ENCODE measurements at places on chromosomes 3 and 15.

DNA sequence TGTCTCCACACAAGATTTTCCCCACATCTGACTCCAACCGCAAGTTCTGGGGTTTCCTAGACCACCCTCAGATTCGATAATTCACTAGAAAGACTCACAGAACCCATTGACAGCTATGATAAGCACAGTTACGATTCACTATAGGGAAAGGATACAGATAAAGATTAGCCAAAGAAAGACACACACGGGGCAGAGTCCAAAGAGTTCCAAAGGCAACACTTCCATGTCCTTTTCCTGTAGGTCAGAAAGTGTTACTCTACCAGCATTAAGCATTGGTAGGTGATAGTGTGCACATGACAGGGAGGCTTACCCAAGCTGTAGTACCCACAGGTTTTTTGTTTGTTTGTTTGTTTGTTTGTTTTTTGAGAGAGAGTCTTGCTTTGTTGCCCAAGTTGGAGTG is 48.1 kb downstream of the PHLDB2 start:
- no peak for DNase-seq

GRCh38 chr15:25392806-25393205 is 46.0 kb downstream of the UBE3A start:
- no peak for DNase-seq

GRCh38 chr3:181358060-181358459 is 353.7 kb upstream of the SOX2 start:
- no peak for DNase-seq

GRCh38 chr3:9468460-9468859 is 71.0 kb downstream of the SETD5 start:
- DNase-seq, result no peak

GRCh38 chr3:101876142-101876541 is 26.8 kb downstream of the NFKBIZ start:
- DNase-seq, result no peak

DNA sequence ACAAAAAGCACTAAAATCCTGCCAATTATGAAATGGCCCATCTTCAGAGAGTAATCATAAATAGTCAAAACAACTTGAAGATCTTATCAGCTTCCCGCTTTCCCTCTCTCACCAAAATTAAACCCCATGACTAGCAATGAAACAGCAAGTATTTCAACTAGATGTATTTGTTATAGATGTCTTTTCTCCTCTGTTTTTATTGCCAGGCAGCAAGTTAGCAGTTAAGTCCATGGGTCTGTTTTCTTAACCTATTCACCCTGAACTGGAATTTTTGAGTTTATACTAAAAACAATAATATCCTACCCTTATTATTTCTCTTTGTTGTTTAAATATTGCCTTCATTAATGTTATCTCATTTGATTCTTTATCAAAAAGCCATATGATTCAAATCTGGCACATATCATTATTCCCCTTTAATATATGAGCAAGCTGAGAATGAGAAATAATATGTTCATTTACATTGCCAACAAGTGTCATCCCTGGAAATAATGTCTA is 23.3 kb downstream of the AQP9 start:
- DNase-seq, result no peak

DNA sequence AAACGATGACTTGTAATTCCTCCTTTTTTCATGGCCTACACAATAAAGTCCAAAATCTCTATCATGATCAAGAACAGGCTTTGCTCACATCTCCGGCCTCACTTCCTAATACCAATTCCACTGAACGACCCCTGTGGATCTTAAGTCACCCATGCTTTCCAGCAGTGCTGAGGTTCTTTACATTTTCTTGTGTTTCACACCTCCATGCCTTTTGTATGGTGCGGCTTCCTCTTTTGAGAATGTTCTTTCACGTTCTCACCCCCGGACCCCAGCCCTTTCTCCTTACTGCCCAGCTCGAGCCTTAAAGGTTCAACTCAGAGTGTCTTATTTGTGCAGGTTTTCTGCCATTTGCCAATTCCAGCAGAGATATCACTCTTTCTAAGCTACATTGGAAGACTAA is 70.1 kb downstream of the CSNK1G1 start:
- DNase-seq, result no peak

GRCh38 chr3:122921791-122922651 is 105.5 kb downstream of the SEMA5B start:
- peak; percentile 21 for DNase-seq

DNA sequence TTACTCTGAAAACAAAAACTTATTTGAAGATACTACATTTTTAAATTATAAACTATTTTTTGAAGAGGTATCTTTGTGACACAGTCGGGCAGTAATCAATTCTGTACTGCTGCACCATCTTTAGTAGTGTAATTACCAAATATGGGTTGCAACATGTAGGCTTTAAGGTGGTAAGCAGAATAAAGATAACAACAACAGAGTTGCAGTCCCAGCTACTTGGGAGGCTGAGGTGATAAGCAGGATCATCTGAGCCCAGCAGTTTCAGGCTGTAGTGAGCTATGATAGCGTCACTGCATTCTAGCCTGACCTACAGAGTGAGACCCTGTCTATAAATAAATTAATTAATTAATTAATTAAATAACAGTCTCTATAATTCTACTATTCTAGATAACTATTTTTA is 6.0 kb downstream of the PLOD2 start:
- DNase-seq, result no peak

- DNase-seq, result no peak
Observed at GRCh38 chr15:47266566-47266965, 450.7 kb upstream of the SEMA6D start.

- no peak for DNase-seq
Observed at GRCh38 chr3:37994639-37994972, 4.0 kb downstream of the VILL start.

- no peak for DNase-seq
Observed at GRCh38 chr3:85977615-85978338, 1013.2 kb downstream of the VGLL3 start.

- DNase-seq, result no peak
Observed at GRCh38 chr3:43597961-43598360, 23.9 kb downstream of the ANO10 start.

GRCh38 chr15:60619131-60619530 is 140.2 kb upstream of the ICE2 start:
- DNase-seq, result no peak

- DNase-seq, result no peak
Observed at GRCh38 chr3:149278911-149279310, 54.5 kb downstream of the TM4SF18 start.

GRCh38 chr3:168839653-168840052 is 743.9 kb upstream of the GOLIM4 start:
- no peak for DNase-seq

DNA sequence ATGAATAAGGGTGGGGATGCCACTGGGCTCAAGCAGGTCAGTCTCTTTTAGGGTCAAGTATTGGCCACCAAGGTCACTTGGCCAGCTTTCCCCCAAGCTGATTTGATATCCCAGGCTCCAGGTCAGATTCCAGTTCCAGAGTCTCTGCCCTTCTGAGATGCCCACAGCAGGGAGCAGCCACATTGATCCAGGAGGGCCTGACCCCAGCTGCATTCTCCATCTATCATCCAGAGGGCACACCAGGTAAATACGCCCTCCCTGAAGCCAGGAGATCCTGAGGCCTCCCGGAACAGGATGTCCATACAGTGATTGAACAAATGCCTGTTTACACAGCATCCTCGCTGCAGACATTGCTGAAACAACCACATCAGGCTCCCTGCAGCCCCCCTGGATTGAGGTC is 264.6 kb upstream of the TLE3 start:
- DNase-seq, result no peak

- DNase-seq, result no peak
Observed at GRCh38 chr3:194422188-194422587, 23.1 kb upstream of the GP5 start.

GRCh38 chr15:61404567-61404966 is 175.5 kb upstream of the RORA start:
- DNase-seq, result no peak

DNA sequence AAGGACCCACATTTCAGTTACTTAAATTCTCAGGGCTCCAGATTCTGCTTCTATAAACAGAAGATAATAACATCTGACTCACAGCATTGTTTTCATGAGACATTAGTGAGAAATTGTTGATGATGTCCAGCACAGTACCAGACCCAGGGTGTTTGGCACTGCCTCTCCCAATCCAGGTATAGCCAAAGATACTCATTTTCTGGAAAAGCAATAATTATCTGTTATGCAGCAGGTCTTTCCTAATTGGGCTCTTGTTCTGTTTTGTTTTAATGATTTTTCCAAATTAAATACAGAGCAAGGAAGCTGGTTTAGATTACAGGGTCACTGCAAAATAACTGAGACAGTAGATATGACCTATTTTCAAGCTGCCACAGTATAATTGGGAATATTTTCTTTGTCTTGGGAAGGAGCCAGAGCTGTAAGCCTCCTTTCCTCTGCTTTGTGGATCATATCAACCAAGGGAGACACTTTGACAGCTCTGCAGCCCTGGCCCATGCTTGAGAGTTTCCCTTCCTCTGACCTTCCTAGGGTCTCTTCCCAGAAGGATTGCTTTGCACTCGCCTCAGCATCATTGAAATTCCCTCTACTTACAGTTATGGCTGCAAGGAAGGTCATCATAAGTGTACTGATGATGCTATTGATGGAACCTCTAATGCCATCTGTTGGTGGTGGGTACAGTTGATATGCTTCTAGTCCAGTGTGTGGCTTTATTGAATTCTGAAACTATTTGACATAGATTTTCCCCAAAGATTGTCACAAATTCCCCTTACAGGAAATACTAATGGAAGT is 522.4 kb upstream of the ADAMTS9 start:
- no peak for DNase-seq

GRCh38 chr3:141845407-141846049 is 30.9 kb upstream of the ATP1B3 start:
- no peak for DNase-seq

- DNase-seq, result no peak
Observed at GRCh38 chr15:62105266-62105665, 38.5 kb downstream of the C2CD4A start.

- no peak for DNase-seq
Observed at GRCh38 chr3:187770224-187770623, 25.0 kb upstream of the BCL6 start.

GRCh38 chr15:37872661-37873060 is 61.8 kb upstream of the TMCO5A start:
- no peak for DNase-seq

GRCh38 chr3:143585720-143586456 is 262.4 kb downstream of the SLC9A9 start:
- DNase-seq, result no peak

GRCh38 chr3:23253214-23253613 is 50.1 kb downstream of the UBE2E2 start:
- no peak for DNase-seq

DNA sequence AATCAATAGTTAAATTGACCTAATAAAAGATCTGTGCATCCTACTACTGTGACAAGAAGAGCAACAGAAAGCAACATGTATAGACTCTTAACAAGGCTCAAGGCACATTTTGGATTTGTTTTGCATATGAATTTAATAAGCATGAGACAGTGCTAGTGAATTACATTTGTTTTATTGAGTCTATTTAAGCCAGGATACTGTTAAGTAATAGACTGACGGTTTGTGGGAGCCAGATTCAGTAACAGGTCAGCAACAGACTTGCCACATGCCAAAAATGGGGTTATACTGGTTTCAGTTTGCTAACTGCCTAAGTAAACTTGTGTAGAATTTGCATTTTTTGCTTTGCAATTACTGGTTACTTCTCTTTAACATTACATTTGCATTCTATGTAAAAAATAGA is 54.0 kb downstream of the MBNL1 start:
- no peak for DNase-seq

DNA sequence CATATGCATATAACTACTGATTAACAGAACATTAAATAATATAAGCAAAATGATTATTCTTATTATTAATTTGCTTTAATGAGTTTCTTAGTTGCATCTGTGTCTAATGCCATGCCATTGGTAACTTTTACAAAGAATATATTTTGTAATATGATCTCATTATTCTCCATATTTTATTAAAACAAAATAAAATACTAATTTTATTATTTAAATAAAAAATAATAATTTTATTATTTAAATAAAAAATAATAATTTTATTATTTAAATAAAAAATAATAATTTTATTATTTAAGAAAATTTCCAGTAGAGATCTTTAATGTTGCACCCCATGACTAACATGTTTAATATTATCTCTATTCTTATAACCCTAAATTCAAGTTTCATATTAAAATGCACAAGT is 771.1 kb downstream of the NR2F2 start:
- no peak for DNase-seq
